Activated CD8-positive, alpha-beta memory T cell treated with anti-CD3 and anti-CD28 coated beads, Interleukin-2, amount 10 ng/mL, durations not matched to agents 7 days and 5 days (primary cell): ENCODE measurements at places on chromosomes 12 and 14.

DNA sequence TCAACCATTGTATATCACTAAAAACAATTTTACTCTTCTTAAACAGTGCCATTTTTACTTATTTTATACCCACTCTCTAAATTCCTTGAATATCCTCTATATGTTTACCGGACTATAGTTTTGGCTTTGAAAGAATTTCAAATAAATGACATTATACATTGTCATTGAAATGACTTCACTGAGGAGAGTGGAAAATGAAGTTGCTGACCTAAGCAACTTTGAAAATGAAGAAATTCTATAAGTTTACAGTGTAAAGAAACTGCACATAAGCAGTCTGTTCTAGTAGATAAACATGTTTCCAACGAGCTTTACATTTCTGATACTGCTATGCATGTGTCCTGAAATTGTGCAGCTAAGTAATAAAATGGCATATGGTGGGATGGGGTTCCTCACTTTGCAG lies 1094.0 kb downstream of the TMEM121 start:
- no peak for DNase-seq

GRCh38 chr14:23567186-23568020 lies at the start of gene AP1G2:
AP1G2 (minus strand) TSS chr14:23567791; CDS start chr14:23567314, 477 bp downstream.
- DNase-seq: peak; percentile 94

DNA sequence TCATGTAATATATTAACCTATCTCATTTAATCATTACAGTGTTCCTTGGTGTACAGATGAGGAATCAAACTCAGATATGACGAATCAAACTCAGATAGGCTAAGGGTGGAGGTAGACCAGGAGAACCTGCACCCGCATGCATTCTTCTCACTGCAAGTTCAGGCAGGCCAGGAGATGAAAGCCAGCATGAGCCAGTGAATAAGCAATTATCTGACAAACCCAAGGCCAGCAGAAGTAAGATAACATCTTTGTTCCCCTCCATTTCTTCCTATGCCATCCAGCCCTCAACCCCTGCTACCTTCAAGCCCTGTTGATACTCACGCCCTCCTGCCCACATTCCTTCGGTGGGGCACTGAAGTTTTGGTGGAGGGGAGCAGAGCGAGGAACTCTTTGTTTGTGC lies 152.2 kb downstream of the ETV6 start:
- DNase-seq: no peak

DNA sequence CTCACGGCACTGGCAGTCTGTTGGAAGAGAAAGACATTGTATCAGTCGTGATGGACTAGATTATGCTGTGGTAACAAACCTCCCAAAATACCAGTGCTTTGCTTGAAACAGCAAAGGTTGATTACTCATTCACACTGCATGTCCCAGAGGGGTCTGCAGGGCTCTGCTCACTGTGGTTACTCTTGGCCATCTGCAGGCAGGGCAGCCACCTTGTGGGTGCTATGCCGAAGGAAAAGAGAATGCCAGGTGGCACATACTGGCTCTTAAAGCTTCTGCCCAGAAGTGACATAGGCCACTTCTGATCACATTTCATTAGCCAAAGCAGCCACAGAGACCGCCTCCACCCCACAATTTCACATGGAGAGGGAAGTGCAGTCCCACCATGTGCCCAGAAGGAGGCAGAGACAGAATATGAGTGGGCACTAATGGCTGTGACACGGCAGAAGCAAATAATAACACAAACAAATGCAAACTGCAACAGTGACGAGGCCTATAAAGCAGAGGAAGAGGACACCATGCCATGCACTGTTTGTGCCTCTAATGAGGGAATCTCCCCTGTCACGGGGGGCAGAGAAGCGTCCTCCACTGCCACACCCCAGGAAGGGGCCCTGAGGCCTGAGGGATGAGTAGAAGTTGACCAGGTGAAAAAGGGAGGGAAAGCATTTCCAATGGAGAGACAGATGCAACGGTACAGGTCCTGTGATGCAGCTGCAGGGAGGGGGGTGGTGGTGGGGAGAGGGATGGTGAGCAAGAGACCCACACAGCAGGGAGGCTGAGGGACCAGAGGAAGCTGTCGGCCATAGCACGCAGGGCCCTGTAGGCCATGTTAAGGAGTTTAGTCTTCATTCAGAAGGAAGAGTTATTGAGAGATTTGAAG lies 51.7 kb upstream of the KICS2 start:
- no peak for DNase-seq

GRCh38 chr12:60501124-60501729 lies 905.4 kb downstream of the SLC16A7 start:
- no peak for DNase-seq

GRCh38 chr12:49388682-49389386 lies 21.6 kb downstream of the SPATS2 start:
- peak; percentile 82 for DNase-seq

GRCh38 chr12:132623072-132623869 lies 4.7 kb downstream of the P2RX2 start:
- no peak for DNase-seq

DNA sequence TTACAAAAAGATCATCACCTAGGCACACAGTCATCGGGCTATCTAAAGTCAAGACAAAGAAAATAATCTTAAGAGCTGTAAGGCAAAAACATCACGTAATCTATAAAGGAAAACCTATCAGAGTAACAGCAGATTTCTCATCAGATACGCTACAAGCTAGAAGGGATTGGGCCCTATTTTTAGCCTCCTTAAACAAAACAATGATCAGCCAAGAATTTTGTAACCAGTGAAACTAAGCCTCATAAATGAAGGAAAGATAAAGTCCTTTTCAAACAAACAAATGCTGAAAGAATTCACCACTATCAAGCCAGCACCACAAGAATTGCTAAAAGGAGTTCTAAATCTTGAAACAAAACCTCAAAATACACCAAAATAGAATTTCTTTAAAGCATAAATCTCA lies 191.6 kb upstream of the BMP4 start:
- no peak for DNase-seq

DNA sequence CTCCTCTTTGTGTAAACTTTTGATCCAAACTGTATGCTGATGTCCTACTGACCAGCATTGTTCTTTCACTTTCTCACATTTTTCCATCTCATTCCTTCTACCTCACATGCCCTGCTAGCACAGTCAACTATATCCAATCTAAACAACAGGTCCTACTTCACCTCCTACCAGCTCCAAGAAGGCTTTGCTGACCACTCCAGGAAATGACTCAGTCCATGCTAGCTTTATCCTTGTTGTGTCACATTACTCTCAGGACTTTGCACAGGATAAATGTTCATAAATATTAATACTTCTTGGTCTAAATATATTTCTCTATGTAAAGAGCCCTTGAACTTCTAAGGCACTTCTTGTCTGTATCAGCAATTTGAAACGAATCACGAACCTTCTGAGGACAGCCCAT lies 64.9 kb upstream of the PCED1B start:
- DNase-seq: no peak

- no peak for DNase-seq
Observed at GRCh38 chr12:48263617-48264016, 60.5 kb upstream of the OR10AD1 start.

DNA sequence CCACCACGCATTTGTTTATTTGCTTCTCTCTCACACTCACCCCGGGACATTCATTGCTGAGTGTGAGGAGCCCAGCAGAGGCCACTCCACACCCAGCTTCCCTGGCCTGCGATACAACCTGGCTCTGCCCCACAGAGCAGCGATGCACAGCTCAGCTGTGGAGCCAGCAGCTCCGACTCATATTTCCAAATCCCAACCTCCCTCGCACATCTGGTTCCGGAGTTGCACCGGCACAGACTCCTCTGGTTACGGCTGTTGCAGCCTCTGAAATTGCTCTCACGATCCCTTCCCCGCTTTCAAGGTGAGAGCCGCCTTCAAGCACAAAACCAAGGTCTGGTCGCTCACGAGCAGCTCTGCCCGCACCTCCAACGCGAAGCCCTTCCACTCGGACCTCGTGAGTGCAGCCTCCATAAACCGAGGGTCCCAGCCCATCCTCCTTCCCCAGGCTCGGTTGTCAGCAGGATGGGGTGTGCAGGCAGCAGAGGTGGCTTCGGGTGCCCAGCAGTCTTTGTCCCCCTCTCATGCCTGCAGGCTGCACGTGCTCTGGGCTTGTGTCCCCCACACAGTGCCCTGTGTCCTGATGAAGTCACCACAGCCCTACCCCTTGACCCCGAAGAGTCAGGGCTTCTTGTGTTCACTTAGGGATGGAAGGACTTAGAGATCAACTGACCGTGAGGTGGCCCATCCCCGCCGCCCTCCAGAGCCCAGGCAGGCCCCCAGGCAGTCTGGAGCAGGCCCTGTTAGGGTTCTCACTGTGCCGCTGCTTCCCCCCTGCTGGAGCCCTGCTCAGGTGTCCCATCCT lies 184.3 kb downstream of the ADGRD1 start:
- DNase-seq: no peak

GRCh38 chr12:109552971-109553370 lies 20.3 kb downstream of the MMAB start:
- no peak for DNase-seq

DNA sequence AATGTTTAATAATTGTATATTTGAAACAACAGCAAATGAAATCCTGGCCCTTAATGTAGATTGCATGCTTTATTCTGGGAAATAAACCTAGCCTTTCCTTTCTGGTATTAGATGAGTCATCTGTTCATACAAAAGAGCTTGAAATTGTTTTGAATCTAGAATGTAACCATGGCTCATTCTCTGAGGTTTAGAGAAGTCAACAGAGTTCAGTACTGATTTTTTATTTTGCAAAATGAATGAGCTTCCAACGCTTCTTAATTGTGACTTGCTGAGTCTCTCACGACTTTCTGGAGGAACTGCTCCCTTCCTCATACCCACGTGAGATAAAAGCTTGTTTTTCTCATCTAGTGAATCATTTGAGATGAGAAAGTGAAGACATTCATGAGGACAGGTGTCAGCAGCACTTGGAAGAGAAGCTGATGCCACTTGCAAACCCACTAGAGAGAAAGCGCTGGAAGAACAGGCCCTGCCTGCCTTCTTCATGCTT lies 509.6 kb downstream of the VRK1 start:
- DNase-seq: no peak

GRCh38 chr14:102472791-102473150 lies 36.8 kb downstream of the ANKRD9 start:
- DNase-seq: no peak

- no peak for DNase-seq
Observed at GRCh38 chr14:30710876-30711275, 88.8 kb downstream of the SCFD1 start.

DNA sequence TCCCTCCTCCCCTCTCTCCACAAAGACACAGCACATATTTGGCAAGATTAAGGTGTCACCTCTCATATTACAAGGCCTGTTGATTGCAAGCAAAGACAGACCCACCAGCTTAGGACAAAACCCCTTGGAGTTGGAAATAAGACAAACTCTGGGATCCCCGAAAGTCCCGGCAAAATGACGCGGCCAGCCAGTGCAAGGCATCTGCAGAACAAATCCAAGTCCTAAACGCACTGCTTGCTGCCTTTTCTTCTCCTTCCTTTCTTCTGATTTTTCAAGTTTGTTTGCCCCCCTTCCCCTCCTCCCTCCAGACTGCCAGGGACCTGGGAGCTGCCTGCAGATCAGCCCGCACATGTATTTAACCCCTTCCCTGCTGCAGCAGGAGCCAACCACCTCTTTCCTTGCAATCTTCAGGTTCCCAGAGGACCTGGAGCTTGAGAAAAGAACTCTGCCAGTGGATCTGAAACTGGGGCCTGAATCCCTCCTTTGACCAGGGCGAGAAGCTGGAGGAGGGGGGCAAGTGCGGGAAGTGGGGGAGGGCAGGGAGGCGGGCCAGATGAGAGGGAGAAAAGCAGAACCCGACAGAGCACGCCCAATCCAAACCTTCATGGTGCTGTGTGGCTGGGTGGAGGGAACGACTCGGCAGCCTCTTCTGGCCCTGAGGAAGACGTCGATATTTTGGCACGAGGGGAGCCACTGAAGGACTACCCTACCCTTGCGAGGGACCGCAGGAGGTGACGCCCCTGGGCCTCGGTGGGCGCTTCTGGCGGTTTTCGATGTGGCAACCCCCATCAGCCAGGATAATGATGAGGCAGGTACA lies 2.0 kb upstream of the NTF3 start:
- DNase-seq: no peak

DNA sequence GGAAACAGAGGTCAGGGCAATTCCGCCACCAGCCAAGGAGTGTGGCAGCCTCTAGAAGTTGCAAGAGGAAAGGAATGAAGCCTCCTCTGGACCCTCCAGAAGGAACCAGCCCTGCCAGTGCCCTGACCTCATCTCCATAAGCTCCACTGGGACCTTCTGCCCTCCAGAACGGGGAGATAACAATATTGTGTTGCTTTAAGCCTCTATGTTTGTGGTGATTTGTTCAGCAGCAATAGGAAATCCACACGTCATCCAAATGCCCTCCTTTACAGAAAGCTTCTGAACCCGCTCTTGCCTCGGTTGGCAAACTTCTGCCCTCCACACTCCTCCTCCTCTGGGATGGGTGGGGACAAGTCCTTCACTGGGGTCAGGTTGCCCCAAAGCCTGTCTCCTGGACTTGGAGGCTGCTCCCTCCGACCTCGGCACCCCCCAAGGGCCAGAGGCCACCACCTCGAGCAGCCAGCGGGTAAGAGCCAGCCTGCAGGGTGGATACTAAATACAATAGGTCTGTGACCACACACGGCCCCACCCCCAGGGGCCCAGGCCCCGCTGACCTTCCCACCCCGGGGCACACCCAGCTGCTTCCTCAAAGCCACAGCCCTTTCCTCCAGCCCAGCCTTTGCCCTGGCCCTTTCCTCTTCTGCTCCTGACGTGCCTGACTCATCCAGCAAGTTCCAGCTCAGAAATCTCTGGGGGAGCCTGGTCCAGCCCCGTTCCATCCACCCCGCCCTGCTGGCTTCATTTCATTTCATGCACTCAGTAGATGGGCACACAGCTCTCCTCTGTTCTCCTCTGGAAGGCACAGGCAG lies 58.7 kb upstream of the NCOR2 start:
- DNase-seq: no peak

- DNase-seq: no peak
Observed at GRCh38 chr12:92035477-92035876, 110.2 kb downstream of the BTG1 start.

DNA sequence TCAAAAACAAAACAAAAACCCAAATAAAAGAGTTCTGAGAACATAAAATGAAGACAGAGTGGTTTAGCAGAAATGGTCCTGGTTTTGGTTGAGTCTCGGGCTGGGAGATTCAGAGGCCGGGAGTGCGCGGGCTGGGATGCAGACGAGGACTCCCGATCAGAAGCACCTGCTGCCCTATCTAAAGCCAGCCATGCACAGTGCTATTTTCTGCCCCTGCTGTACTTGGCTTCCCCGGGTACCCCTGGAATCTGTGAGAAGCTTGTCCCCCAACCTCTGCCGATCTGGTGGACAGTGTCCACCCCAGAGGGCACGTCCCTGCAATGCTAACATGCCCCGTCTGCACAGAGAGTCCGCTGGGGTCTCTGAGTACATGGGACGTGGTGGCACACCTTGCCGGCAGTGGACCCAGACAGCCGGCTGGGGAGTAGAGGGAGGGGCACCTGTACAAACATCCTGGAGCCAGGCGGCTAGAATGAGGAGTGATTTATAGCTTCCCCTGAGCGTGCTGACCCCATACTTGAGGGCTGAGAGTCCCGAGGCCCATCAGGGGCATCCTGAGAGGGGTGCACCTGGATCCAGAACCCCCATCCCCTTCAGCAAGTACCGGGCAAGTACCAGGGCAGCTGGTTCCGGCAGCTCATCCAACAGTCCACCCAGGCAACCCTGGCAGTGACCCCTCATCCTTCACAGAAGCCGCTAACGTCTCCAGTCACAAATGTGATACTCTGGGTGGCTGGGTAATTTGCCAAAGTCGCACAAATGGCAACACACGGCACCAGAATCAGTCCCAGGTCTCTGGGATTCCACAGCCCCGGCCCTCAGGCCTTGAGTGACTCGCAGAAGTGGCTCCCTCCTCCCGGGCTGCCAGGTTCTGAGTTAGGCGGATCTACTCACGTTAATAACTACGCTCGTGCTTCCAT lies 37.1 kb downstream of the CHGA start:
- no peak for DNase-seq
